ENCODE measurements at places on chromosomes 1 and 21. TPM values are rescaled to one million over a fixed set of nuclear protein-coding genes. Genes with fewer than 3 reads are reported as not detected.
A peak's percentile ranks its signal among the peaks of the same experiment; 100 is the strongest.

DNA sequence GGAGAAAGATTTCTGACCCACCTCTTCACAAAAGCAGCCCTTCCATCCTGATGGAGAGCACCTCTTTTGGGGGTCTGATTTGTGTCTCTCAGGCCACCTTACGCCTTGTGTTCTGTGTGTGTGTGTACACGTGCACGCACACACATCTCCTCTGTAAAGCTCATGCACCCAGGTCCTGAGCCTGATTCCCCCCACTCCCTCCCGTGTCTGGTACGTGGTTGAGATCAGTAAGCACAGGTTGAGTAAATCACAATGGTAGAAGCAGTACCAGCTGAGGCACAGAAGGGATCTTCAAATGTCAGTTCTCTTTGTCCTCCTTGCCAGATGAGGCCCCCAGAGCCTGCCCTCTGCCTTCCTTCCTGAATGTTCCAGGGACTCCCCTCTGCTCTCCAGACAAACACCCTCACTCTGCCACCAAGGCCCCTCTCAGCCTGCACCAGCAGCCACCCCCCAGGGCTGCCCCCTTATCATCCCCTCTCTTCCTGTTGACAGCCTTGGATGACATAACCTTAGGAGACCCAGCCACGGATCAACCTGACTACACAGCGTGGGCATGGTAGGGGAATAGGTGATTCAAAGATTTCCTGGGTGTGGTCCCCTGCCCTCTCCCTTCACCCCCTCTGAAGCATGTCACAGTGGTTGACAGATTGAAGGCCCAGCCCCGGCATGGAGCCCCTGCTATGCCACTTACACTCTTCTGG, 112.8 kb downstream of the HIVEP3 start:
- no peak for DNase-seq

The TRNAU1AP gene
- 36.8 TPM for polyA plus RNA-seq

The ATP1A2 gene
- polyA plus RNA-seq, result 13.6 TPM

The RAB42 gene
- 7.2 TPM for polyA plus RNA-seq

The IL20 gene
- polyA plus RNA-seq, result not detected

DNA sequence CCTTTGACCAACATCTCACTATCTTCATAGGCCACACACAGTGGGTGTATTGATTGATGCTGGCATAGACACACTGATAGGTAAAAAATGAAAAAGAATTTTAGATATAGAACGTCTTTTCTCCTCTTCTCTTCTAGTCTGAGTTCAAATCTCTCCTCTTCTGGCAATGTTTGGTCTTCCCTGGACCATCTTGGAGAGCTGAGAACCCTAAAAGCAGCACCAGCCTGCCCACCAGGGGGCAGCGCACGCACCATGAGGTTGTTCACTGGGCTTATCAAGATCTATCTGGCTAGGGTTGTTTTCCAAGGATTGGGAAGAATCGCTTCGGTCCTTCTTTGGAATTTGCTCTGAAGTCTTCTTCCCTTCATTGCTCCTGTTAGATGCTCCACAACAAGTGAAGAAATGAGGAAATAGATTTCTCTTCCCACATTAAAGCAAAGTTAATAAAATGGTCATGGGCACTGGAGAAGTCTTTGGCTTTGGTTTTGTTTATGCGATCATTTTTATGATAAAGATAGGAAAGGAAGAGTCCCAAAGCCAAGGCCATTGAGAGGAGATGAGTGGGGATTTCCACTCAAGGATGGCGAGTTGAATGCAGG, 104.0 kb upstream of the OLIG2 start:
- no peak for DNase-seq

DNA sequence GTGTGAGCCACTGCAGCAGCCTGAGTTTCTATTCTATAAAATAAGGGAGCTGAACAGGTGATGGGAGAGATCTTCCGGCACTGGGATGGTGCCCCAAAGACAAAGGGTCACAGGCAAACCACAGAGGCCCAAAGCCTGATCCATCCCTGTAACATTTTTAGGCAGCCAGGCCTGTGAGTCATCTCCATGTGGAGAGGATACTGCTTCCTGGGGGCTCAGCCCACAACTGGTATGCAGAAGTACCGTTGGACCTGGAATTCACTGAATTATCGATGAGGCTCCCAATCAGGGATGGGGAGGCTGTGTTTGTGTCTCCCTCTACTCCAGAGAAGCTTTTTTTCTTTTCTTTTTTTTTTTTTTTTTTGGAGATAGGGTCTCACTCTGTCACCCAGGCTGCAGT, 48.8 kb upstream of the WASF2 start:
- DNase-seq, result no peak

GRCh38 chr1:219347921-219348391, 174.3 kb downstream of the LYPLAL1 start:
- DNase-seq, result no peak

The TACSTD2 gene
- polyA plus RNA-seq, result 9.6 TPM

DNA sequence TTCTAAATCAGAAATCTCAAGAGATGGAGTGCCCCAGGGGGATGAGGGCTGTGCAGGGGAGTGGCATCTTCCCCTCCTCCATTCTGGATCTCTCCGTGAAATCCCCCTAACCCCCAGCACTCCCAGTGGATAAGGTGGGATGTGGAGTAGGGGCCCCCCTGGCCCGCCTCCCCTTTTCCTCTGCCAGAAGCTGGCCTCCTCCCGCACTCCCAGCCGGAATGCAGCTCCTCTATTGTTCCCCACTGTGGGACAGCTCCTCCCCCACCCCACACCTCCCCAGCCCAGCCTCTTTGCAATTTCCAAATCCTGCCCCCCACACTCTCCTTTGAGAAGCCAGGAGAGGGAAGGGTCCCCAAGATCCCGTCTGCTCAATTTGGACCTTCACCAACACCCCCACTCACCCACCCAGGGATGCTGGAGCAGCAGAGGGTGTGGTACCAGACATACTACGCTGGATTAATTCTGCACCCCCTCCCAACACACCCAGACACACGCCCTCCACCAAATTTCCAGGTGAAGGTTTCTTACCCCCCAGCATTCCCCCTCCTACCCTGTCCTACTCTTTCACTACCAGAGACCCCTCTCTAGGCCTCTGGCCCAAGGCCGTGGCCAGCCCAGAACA, 1.9 kb downstream of the MEX3A start:
- no peak for DNase-seq

GRCh38 chr1:181091309-181092040, 3.0 kb downstream of the IER5 start:
- DNase-seq, result no peak

- no peak for DNase-seq
These were observed 100.8 kb downstream of the PCP4 start for GRCh38 chr21:39968010-39968409.

The LRRIQ3 gene
- 3.1 TPM for polyA plus RNA-seq

The CD1B gene
- polyA plus RNA-seq, result not detected

The MYOM3 gene
- polyA plus RNA-seq, result 0.12 TPM

DNA sequence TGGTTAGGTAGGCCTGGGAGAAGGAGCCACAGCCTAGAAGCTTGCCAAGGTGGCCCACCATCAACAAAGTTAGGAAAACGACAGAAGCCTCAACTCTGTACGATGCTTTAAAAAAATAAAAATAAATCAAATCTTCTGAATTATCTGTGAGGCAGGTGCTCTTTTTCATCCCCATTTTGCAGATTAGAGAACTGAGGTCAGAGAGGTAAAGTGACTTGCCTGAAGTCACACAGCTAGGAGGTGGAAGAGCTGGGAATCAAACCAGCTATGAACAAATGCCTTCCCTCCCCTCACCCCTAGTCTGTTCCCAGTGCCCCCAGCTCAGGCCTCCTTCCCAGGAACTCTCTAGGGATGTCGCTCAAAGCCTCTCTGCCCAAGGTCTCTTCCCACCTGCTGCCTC, 30.4 kb downstream of the EPHA2 start:
- DNase-seq, result no peak

DNA sequence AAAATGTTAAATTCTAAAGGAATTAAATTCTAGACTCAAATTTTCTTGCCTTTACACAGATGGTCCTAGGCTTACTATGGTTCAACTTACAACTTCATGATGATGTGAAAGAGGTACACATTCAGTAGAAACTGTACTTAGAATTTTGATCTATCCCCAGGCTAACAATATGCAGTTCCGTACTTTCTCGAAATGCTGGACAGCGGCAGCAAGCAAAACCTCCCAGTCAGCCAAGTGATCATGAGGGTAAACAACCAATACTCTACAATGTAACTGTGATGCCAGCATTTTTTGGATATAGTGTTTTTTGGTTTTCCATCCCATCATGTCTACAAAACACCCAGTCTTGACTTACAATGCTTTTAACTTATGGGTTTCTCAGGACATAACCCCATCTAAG, 25.7 kb downstream of the VAV3 start:
- DNase-seq, result no peak

The MYBPH gene
- 0.08 TPM for polyA plus RNA-seq

DNA sequence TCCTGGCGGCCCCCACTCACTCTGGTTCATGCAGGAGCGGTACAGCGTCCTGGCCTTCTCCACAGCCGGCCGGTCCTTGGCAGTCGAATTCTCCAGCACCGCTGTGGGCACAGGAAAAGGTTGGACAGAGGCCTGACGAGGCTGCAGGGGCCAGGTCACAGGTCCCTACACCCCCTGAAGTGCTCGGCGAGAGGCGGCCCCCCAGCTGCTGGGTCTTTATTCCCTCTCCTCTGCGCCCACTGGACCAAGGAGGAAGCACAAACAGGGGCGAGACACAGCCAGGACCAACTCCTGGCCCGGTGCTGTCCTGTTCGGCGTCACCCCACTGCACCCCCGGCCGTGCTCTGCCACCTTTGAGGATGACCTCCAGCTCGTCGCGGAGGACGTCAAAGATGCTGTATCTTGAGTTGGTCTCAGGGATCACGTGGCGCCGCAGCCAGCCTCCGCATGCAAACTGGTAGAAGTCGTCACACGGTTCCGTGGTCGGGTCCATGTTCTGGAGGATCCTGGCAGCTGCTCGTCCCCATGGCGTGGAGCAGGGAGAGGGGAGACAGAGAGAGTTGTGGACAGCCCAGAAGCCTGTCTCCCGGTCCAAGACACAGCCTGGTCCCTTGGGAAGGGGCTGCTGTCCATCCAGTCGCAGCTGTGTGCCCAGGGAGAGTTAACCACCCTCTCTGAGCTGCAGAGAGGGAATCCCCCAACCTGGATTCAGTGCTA, 22.9 kb downstream of the PRXL2B start:
- no peak for DNase-seq

The NTNG1 gene
- polyA plus RNA-seq, result 20.7 TPM

GRCh38 chr1:231218078-231218477, 22.9 kb upstream of the GNPAT start:
- no peak for DNase-seq

DNA sequence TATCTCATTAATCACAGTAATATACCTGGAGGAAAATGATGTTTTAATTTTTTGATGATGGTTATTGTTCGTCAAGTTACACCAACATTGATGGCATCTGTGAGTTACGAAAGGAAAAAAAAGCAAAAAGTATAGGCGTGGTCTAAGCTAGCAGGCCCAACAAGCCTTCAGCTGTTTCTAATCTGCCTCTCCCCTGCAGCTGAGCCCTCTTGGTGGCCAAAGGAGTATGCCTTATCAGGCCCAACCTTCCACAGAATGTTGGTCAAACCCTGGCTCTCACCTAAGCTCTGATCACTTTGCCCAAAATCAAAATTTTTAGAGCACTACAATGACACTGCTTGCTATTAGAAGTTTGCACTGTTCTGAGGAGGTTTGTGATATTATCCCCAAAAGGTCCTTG, 4.9 kb downstream of the C1orf105 start:
- DNase-seq, result no peak

GRCh38 chr1:47764461-47765046, 232.6 kb downstream of the TRABD2B start:
- no peak for DNase-seq

The AIRE gene
- polyA plus RNA-seq, result 0.12 TPM

GRCh38 chr1:82994616-82995263, 1004.2 kb downstream of the TTLL7 start:
- peak; percentile 7 for DNase-seq

GRCh38 chr1:206935491-206936067, 10.7 kb downstream of the PIGR start:
- no peak for DNase-seq
